CD8-positive, alpha-beta memory T cell (primary cell): ENCODE measurements at places on chromosomes 6 and 20. TPM values are rescaled to one million over a fixed set of nuclear protein-coding genes. Genes with fewer than 3 reads are reported as not detected.

The PROKR2 gene
- not detected for total RNA-seq

The TBX18 gene
- not detected for total RNA-seq

The IMPG1 gene
- not detected for total RNA-seq

GRCh38 chr20:52497731-52498130, 306.2 kb upstream of the ZFP64 start:
- H3K27me3 ChIP-seq: no peaks in the 10 kb centered on the region
- H3K27ac ChIP-seq: no peak overlapping the region
- no peak overlapping the region for H3K4me3 ChIP-seq
- no peak for DNase-seq
- H3K36me3 ChIP-seq: no peaks in the 10 kb centered on the region

- no peak overlapping the region for H3K27ac ChIP-seq
- H3K4me1 ChIP-seq: no peaks in the 10 kb centered on the region
- DNase-seq: no peak
- no peaks in the 10 kb centered on the region for H3K36me3 ChIP-seq
- H3K27me3 ChIP-seq: no peaks in the 10 kb centered on the region
- H3K4me3 ChIP-seq: no peak overlapping the region
Observed at GRCh38 chr6:121356575-121356974, 22.3 kb upstream of the TBC1D32 start.

DNA sequence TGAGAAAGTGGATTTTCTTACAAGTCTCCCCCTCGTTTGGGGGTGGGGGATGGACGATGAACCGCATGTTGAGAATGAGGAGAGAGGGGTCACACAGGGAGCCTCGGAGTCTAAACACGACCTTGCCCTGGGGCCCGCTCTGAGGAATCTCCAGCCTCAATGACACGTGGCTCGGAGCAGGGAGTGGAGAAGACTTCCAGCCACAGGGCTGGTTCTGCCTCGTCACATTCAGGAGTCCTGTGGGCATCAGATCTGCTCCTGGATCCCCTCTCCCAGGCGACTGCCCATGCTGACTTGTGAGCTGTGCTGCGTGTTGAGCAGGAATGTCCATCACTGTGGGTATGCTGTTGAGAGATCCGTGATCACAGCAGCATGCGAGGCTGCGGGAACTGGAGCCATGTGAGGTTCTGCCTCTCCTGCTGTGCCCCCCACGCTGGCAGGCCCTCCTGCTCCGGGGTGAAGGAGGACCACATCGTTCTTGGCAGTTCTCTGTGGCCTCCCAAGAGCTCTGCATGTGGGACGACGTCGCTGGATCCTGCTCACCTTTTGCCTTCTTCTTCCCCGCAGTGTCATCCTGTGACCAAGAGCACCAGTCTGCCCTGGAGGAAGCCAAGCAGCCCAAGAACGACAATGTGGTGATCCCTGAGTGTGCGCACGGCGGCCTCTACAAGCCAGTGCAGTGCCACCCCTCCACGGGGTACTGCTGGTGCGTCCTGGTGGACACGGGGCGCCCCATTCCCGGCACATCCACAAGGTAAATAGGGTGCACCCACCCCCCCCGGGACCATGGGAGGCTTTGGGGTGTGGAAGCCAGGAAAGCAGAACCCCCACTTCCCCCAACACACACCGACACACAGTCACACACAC, 157.5 kb downstream of the SMOC2 start:
- H3K4me1 ChIP-seq: no peaks in the 10 kb centered on the region
- H3K36me3 ChIP-seq: no peaks in the 10 kb centered on the region
- H3K27ac ChIP-seq: no peak overlapping the region
- H3K27me3 ChIP-seq: no peaks in the 10 kb centered on the region
- H3K4me3 ChIP-seq: no peak overlapping the region

DNA sequence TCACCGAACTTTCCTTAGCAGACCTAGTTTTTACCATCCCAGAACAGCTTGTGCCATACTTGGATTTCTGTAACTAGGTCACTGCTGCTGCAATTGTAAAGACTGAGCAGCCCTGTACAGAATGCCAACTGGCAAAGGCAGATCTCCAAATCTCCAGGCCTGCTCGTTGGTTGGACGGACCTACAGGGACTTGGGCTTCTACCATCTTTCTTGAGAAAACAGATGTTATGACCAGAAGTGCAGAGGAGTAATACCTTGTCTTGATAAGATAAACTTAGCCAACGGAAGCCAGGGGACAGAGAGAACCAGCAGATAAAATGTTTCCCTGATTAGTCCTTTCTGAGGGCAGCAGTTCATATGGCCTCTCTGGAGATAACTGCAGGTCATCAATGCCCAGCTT, 304.1 kb downstream of the RFPL4B start:
- H3K27me3 ChIP-seq: no peaks in the 10 kb centered on the region
- no peak overlapping the region for H3K4me3 ChIP-seq
- no peak overlapping the region for H3K27ac ChIP-seq
- H3K4me1 ChIP-seq: no peaks in the 10 kb centered on the region
